ENCODE measurements at places on chromosomes 4 and X.

DNA sequence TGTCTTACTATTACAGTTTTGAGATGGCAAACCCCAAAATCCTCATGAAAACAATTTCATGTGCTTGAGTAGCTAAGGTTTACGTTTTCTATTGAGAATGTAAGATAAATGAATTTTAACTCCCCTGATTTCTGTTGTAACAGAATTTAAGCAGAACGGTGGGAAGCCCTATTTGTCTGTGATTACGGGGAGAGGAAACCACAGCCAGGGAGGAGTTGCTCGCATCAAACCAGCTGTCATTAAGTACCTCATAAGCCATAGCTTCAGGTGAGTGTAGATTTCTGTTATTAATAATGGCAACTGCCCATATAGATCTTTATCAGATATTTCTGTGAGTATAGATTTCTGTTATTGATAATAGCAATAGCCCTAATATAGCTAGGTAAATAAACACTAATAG lies 44.2 kb upstream of the RHOH start:
- no peak for DNase-seq

DNA sequence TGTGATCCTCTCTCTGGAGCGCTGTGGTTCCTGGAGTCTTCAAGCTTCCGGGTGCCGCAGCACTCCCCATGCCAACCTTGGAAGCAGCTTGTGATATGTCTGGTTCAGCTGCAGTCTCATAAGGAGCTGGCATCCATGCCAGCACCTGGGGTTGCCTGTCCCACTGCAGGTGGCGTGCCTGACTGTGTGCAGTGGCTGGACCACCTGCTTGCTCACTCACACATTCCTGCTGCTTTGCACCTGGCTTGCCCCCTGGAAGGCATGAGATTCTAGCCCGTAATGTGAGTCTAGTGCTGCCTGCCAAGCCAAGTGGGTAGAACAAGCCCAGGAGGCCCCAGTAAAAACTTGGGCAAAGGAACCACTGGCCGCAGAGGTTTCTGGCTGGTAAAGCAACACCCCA lies 687.2 kb upstream of the AADAT start:
- DNase-seq: no peak

DNA sequence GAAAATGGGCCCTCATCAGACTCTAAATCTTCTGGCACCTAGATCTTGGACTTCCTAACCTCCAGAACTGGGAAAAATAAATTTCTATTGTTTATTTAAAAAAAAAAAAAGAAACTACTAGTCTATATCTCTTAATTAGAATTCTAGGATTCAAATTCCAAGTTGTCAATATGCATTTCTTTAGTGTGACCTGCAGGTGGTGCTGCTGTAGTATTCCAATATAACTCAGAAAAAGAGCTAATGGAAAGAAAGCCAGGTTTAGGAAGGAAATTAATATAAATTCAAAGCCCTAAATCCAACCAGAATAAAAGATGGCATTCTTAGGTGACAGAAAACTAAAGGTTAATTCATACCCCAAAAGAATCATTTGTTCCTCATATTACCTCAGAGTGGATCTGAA lies 80.0 kb upstream of the NALF2 start:
- no peak for DNase-seq

DNA sequence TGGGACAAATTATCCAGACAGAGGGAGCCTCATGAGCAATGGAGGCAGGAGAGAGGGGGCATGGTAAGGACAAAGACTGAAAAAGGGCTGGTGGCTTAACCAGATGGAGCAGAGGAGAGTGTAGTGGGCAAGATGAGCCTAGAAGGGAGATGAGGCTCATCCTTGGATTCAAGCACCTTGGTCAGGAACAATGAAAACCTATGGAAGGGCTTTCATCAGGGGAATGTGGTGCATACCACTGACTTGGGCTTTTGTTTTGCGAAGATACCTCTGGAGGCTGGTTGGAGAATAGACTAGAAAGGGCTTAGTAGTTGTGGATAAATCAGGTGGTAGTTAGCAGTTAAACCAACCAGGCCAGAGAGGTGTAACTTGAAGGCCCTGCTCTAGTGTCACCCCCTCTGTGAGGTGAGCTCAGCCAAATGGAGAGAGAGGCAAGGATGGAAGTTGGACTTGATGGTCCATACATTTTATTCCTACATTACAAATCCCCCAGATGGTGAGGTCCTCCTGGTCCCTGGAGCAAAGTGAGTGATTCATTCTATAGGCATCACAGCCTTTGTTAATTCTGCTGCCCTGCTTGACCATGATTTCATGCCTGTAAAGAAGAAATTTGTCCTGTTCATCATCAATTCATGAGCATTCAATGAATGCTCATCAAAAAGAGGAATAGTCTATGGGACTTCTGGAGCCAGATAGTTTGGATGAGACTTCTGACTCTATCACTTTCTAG lies 264.8 kb upstream of the IGFBP7 start:
- DNase-seq: no peak

DNA sequence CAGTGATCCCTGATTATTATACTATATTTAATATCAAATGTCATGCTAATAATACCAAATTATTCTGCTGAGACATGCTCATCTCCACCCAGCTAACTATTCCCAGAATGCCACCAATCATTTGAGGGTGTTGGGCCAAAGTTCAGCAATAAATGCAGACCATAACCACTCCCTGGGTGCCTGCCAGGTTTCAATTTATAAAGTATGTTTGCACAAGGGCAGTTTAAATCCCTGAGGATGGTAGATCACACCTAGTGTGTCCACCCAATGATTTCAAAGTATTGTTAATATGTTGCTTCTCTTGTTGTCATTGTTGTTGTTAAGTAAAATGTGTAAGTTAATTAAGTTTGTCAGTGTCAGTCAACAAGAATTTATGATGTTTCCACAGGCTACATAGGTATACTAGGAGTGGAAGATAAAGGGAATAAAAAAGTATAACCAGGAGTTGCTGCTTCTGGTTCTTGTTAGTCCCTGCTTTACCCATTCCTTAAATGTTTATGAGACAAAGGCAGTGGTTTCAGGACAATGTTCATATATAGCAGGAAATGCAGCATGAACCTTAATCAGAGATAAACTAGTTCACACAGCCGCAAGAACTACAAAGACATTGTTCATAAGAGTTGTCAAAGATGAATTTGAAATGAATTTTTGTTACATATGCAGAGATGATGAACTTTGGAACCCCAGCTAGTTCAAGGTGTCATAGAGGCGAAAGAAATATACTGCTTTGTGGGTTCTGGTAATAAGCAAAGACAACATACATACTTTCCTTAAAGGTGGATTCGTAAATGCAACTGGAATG lies 25.5 kb downstream of the HPGD start:
- DNase-seq: no peak

- DNase-seq: no peak
Observed at GRCh38 chrX:51766546-51766945, 23.3 kb downstream of the GSPT2 start.

GRCh38 chr4:41189076-41189475 lies 25.3 kb downstream of the APBB2 start:
- DNase-seq: no peak

DNA sequence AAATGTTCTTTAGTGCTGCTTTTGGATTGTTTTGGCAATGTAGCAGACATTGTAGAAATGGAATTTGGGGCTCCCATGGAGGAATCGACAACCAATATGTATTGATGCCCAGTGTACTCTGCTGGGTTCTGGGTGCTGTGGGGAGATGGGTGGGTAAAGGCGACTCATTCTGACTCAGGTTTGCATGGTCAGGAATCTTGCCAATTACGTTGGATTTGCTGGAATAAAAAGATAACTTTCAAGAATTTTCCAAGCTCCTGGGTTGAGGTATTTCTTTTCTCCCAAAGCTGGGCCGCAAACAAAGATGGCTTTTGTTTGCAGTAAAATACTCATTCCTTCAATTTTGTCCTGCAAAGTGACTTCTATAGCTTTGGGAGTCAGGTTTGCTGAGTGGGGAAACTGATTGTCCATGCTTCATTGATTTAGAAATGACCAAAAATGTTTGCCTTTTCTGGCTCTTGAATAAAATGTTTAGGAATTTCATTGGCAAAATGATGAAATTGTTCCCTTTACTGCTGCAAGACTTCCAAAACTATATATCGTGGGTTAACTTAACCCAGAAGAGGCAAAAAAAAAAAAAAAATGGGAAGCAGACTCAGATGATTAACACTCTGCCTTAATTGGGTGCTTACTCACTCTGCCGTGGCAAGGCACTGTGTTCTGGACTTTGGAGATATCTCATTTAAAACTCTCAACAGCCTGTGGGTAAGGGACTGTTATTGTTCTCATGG lies 57.0 kb downstream of the RTL9 start:
- DNase-seq: no peak

- no peak for DNase-seq
Observed at GRCh38 chr4:177229331-177229730, 80.3 kb upstream of the NEIL3 start.

GRCh38 chrX:11965436-11965835 lies 172.8 kb upstream of the FRMPD4 start:
- DNase-seq: no peak

DNA sequence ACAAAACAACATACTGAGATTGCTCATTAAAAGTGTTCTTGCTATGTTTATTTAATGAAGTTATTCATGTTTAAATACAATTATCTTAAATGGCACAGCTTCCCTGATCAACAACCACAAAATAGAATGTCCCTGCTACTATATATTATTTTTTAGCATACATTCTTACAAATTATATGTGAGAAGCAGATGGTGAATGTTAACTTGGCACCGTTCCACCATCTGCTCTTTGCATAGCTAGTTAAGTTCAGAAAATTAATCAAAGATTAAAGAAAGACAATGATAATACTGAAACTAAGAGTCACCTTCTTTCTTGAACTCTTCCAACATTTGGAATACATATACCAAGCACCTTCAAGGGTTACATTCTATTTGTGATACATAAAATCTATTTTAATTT lies 94.2 kb downstream of the PPP3CA start:
- no peak for DNase-seq

GRCh38 chrX:103831342-103831802 lies 685 bp downstream of the RAB9B start:
- DNase-seq: no peak

DNA sequence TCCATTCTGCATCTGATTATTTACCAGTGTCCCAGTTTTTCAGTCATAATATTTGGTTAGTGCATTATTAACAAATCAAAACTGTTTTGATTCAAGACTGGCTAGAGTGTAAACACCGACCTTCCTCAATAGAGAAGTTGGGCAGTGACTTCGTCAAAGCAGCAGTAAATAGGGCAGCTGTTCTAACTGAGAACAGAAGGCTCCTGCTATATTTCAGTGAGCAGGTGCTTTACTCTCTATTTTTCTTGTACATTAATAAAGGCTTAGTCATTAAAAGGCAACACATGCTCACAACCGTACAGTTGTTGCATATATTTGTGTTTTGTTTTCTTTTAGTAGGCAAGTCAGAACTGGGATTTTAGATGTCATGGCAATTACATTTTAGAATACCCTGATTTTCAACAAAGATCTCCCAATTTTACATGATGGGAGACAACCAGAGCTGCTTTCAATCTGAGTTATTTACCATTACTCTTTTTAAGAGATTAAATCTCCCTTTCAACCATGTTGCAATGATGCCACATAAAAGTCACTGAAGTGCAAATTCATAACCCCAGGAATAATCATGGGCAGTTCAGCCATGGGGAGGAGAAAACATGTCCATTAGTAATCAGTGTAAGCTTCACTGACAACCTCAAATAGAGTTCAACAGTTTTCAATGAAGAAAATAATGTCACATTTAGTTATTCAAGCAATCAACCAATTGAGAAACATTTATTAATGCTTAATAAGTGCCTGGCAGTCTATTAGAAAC lies 233.3 kb downstream of the NDST4 start:
- DNase-seq: no peak

GRCh38 chr4:84952776-84953175 lies 13.7 kb downstream of the WDFY3 start:
- no peak for DNase-seq

- DNase-seq: no peak
Observed at GRCh38 chr4:3192827-3193226, 56.1 kb upstream of the MSANTD1 start.

DNA sequence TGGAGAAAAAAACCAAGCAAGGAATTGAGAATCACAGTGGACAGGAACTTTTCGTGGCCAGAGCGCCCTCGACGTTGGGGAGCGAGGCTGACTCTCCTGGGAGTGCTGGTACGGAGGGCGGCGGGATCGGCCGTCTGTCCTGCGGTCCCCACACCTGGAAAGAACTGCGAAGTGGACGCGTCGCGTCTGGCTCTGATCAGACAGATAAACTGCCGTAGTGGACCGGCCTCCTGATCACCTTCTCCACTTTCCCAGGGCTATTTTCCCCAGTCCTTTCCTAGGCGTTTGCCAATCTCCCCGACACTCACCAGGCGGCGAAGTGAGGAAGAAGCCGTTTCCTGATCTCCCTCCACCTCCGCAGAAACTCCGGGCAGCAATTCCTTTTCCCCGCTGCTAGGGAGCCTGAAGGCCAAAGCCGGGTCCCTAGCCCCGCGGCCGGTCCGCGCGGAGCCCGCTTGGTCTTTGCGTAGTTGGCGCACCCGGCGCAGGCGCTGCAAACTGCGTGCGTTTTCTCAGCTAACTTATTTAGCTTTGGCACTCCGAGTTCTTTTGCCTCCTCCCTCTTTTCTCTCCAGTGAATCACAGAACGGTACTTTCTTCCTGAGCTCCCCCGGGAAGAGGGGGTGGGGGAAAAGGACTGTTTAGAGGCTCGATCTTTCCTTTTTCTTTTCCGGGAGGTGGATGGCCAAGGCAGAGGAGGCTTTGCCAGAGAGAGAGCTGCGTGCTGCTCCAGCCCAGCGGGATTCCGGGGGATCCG lies at the start of gene ARSJ:
Gene ARSJ (minus strand): TSS at position 500 of the 757 bp plus-strand sequence. CDS start 813 bp downstream, outside the sequence.
- no peak for DNase-seq

- DNase-seq: no peak
Observed at GRCh38 chr4:98261405-98262291, 464 bp downstream of the RAP1GDS1 start.

GRCh38 chr4:2673157-2673556 lies 83.0 kb downstream of the TNIP2 start:
- no peak for DNase-seq

GRCh38 chr4:41155194-41155830 lies 59.0 kb downstream of the APBB2 start:
- no peak for DNase-seq

DNA sequence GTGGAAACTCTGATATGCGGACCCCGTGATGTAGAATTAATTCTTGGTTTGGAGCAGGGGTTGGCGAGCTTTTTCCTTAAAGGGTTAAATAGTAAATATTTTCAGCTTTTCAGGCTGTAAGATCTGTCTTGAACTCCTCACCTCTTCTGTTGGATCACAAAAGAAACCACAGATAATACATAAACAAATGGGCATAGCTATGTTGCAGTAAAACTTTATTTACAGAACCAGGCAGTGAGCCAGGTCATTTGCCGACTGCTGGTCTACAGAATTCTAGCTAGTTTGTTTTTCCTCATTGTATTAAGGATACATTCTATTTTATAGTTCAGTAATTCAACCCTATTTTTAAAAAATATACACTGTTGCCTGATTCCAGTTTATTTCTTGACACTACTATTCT lies 116.6 kb downstream of the PAPSS1 start:
- DNase-seq: no peak

GRCh38 chr4:40789031-40789430 lies 39.3 kb downstream of the NSUN7 start:
- DNase-seq: no peak

Measured in activated T-helper 1 cell treated with Interleukin-2 at 50 U/mL for 16 hours (primary cell).